NCI-H1092 (cell line): ENCODE measurements at places on chromosomes 2 and 18.

DNA sequence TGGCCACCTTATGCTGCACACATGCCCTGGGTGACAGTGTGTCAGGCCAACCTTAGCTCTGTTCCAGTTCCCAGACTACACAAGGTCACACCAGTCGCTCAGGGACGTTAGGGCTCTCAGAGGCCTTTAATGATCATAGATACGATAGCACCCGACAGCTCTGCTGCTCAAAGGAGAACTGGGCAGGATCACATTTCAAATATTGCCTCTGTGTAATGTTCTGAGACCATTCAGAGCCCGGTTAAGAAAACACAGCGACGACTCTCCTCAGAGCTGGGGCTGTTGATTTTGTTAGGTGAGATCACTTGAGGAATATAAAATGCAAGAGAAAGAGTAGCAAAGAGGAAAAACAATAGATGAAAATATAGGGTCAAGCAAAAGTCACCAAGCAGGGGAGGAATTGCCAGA is 166.6 kb upstream of the TANK start:
- peak; percentile 35 for DNase-seq

GRCh38 chr2:217478831-217479455 is 523.9 kb downstream of the TNS1 start:
- no peak for DNase-seq

DNA sequence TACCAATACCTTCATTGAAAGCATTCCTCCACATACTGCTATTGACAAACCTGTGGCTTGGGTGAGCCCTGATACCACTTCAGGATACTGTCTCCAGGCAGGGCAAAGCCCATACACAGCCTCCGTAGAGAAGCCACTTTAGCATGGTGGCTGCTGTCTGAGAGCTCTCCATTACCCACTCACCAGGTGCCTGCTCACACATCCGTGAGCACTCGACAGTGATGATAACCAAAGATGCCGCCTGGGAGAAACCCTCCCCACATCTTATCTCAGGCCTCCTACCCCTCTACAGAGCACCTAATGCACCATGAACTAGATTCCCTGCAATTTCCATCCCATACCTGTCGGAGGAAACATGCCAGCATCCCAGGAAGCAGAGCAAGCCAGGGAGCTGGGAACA is 57.6 kb upstream of the KLHL29 start:
- no peak for DNase-seq

DNA sequence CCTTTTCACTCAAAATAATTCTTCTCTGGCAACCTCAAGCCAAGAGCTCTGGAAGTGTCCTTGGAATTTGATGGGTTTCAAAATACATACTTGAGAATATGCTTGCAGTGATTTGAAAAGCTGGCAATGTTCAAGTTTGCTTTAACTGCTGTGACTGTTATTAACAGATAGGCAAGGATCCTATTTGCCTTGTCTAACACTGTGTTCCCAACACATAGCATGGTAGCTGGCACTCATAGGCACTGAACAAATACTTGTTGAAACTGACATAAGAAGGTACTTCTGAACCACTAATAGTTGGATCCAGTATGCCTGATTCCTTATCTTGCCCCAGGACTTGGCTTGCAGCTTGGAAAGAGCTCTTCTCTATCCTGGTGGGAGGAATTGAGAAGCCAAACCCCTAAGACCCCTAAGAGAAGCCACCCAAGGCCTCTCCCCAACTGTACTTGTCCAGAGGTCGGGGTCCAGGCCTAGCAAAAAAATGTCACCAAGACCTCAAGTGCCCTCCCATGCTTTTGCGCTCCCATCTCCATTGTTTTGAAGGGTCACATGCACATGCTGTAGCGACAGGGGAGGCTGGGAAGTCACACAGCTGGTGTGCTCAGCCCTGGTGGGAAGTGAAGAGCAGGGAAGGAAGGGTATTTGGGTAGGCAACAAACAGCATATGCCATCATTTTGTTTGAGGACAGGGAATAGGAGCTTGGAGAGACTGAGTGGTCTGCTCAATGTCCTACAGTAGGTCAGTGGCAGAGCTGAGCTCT is 118.4 kb upstream of the HAAO start:
- DNase-seq: no peak

DNA sequence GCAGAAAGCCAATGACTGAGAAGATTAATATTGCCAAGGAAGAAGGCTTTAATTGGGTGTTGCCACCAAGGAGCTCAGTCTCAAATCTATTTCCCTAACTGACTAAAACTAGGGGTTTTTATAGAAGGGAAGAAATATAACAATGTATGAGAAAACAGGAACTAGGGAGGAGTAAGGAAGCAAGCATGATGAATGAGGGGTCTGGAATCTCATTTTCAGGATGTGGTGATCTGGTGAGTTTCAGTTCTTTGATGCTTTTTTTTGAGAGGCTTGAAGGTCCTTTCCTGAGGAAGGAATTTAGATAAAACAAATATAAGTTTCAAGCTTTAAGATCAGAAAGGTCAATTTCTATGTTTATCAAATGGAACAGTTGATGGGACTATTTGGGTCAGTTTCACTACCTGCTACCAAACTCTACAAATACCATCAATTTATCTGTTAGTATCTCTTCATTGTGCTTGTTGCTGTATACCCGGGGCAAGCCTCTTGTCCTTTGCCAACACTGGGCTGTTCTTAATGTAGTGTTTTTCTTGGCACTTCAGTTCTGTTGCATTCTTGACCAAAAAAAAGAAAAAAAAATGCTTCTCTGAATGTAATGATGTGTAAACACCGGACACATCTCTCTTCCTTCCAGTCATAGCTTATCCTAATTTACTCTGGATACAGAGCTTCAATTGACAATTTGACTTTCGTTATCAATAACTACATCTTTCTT is 357.0 kb downstream of the GALNT13 start:
- no peak for DNase-seq

- no peak for DNase-seq
These were observed 191.9 kb upstream of the CRIM1 start for GRCh38 chr2:36163520-36164254.

- DNase-seq: no peak
These were observed 409.5 kb downstream of the DCC start for GRCh38 chr18:52749542-52749941.

DNA sequence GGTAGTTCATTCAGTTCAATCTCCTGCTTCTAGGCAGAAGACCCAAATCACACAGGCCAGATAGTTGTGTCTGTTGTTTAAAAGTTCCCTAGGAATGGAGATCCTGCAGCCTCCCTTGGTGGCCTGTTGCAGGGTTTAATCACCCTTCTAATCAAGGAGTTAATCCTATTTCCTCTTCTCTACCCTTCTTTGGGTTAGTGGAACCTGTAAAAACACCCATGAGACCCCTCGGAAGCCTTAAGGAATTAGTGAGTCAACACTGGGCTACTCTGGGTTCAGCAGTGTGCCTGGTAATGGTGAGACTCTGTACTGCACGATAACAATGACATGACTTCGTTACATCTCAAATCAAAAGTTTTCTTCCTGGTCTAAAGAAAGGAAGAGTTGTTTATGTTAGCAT is 217.6 kb upstream of the NRP2 start:
- no peak for DNase-seq

DNA sequence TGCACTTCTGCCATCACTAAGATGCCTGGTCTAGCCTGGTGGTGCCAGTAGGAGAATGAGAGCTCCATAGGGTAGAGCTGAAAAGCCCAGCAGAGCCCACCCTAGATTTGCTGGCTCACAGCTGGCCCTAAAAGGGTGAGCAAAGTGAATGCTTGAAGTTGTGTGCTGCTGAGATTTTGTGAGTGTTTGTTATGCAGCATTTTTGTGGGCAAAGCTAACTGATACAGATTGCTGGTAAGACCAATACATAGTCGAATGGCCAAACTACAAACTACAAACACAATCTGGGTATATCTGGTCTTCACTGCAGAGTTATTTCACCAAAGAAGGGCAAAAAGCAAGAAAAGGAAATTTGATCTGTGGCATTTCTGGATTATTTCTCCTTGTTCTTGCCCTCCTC is 7.1 kb upstream of the AGAP1 start:
- no peak for DNase-seq

GRCh38 chr2:145748927-145749326 is 1229.0 kb upstream of the ZEB2 start:
- no peak for DNase-seq

DNA sequence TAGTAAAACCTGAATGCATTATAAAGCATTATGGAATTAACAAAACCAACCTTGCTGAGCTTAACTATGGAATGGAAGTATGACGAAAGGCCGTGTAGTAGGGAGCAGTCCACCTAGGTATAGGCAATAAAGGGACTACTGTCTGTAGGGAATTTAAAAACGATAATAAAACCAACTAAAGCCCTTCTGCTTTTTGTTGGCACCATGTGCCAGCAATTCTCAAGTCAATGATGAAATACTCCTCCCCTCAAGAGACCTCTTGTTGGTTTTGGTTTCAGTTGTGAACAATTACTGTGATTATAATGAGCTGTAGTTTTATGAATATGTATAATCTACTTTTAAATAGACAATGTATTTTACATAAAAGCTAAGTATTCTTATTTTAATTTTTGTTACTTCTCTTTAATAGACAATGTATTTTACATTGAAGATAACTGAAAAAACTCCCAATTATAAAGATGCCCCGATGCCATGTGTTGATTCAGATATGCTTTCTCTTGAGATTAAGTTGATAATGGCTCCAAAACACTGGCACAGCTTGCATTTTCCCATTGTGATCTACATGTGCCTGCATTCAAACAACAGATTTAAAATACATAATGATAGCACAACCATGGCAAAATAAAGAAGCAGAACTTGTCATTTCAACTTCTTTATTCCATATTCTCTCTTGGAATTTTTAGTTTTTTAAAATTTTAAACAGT is 55.5 kb upstream of the ZDBF2 start:
- no peak for DNase-seq

GRCh38 chr2:144518748-144519596 is 947 bp downstream of the ZEB2 start:
- no peak for DNase-seq

DNA sequence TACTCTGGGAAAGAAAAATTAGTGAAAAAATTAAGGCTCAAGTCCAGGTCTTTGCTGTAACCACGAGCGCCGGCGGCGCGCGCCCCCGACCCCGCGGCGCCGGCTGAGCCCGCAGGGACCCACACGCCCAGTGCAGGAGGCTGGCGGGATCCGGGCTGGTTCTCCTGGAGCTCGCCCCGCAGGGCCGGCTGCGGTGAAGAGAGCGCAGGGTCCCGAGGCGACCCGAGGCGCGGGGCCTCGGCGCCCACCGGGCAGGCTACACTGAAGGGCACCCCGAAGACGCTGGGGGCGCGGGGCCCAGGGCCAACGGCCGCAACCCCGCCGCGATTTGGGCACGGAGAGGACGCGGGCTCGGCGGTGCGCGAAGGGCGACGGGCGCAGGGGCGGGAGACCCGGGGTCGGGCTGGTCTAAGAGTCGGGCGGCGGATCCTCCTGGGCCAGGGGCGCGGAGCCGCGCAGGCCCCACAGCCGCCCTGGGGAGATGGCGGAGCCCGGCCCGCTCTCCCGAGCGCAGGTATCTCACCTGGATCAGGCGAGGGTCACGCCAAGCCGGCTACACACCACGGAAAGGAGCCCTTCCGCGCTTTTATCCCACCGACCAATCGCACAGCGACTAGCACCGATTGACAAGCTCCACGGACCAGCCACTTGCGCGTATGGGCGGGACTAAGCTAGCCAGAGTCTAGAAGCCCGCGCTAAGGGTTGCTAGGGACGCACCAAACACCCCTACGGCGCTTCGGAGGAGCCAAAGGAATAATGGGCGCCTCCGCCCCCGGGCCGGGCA is at the start of gene PASK:
TSS of gene PASK (minus strand) at position 582 of the 784 bp plus-strand sequence. CDS start 6,440 bp downstream, outside the sequence.
- peak; percentile 95 for DNase-seq

- DNase-seq: no peak
These were observed 161.7 kb upstream of the NABP1 start for GRCh38 chr2:191516260-191516659.

DNA sequence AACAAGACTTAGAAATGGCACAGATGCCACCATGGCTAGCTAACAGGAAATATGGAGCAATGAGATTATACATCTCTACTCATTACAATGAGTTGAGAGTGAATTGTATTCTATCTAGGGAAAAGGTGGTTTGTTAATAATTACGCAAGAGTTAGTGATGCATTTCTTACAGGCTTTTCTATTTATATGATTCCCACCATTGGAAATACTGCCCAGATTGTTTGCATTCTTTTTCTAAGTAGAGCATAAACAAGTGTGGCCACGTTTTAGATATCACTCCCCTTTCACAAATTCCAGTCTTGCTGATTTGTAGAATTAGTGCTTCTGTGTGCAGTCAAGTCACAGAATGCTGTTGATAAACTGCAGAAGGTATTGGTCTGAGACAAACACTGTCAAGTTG is 56.6 kb downstream of the ZNF804A start:
- DNase-seq: no peak

DNA sequence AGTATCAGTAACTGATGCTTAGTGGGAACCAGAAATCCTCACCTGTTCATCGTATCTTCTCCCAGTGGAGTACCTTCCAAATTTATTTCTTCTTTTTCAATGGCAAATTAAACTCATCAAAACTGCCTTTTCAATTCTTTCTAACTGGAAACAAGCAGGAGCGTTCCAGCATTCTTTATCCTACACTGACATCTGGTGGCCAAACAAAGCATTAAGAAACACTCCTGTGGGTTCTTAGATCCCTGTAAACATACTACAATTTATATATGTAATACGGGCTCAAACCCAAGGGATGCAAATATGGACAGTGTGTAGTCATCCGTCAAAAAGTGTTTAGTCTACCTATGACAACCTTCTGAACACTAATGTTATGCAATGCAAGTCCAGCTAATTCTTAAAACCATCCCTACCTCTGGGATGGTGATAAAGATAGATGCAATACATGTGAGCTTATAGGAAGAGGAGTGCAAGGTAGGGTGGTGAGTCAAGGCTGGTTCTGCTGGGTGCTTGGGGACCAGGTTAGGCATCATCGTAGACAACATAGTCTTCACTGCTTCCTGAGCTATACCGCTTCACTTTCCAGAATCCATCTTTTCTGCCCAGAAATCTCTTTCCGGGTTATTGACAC is 375.0 kb downstream of the CTNNA2 start:
- no peak for DNase-seq

DNA sequence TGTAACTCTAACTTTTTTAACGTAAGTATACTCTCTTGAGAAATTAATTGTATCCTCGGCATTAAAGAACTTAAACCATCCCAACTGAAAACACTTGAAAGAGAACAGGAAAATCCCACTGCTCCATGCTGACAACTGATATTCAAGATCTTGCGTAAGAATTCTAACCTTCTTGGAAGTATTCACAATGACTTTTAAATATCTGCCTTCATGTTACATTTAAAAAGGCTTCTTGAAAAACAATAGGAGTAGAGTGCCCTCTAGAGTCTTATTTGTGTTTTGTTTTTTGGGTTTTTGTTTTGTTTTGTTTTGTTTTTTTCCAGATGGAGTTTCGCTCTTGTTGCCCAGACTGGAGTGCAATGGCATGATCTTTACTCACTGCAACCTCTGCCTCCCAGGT is 65.4 kb upstream of the DNAJC10 start:
- DNase-seq: no peak

GRCh38 chr2:45244928-45245327 is 235.7 kb upstream of the SIX2 start:
- DNase-seq: no peak
